ENCODE measurements at places on chromosomes 1 and 21.

- DNase-seq = no peak
Measured at GRCh38 chr1:180233191-180234011, 3.3 kb downstream of the LHX4 start.

GRCh38 chr1:168236836-168237611 lies 11.2 kb downstream of the SFT2D2 start:
- DNase-seq = no peak

- DNase-seq = no peak
Measured at GRCh38 chr1:84253891-84254290, 47.6 kb upstream of the SAMD13 start.

DNA sequence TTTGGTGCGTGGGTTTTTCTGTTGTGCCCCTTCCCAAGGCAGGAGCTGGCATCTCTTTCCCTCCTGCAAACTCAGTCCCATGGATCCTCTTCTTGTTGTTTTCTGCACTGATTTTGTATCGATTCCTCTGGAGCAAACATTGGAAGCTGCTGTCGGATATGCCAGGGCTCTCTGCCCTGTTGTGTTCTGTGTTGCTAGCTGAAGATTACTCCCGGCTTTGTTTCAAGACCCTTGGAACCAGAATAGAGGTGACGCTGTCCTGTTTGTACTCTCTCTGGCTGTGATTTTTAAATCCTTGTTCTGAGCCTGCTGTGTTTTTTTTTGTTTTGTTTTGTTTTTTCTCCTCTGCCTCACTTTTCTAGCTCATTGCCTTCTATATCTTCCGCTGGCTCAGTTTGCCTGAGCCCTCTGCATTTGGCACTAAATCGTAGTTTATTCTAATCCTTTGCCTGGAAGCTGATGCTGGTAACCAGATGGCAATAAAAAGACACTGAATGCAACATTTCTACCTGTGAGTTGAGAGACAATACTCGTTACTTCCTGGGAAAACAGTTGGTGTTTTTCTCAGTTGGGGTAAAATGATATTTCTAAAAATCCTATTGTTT lies 67.0 kb downstream of the BACH1 start:
- no peak for DNase-seq

DNA sequence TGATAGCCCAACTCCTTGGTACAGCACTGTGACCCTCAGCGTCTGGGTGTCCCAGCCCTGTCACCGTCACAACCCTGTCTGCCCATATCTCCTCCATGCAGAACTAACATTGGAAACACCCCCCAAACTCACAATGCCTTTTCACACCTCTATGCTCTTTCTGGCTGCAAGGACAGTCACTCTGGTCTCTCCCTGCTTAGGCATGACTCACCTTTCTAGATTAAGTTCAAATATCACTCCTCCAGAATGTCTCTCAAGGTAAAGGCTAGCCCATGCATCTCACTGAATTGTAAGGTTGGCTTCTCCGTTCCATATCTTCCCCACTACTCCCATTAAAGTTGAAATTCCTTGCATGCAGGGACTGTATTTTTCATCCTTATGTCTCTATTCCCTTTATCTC lies 17.0 kb upstream of the CAPN8 start:
- DNase-seq = no peak

DNA sequence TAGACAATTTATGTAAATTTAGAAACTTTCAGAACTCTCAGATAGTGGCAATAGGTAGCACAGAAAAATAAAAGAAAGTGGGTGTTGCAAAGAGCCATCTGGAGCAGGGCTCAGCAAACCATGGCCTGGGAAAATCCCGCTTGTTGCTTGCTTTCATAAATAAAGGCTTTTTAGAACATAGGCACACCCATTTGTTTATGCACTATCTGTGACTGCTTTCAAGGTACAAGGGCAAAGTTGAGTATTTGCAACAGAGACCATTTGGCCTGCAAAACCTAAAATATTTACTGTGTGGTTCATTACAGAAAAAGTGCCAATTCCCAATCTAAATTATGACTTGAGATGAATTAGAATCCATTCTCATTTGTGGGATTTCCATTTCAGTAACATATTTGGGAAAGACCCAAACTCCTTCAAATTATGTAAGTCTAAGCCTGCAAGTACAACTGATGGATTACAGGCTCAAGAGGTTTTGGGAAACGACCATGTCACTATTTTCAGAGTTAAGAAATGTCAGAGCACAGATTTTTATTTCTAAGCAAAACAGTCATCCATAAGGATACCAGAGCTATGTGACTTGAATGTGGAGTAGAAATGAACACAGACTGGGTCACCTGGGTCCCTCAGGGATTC lies 43.5 kb upstream of the DPT start:
- no peak for DNase-seq

DNA sequence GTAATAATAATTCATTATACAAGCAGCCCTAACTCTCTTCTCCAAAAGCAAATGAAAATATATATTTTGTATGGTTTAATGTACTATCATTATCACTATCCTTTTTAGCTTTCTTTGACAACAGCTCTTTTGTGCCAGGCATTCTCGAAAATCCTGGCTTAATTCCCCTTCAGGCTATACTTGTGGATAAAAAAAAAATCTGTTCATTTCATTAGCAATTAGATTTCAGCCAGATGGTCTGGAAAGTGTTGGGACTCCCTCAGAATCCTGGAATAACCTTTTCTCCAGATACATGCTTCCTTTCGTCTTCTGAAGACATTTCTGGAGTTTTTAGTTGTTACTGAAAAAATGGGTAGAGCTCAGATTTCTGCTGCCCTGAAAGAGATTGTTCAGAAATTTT lies 83.4 kb upstream of the PLPPR4 start:
- no peak for DNase-seq

Data from activated naive CD4-positive, alpha-beta T cell treated with anti-CD3 and anti-CD28 coated beads, Interleukin-2, amount 50 U/mL, for 16 hours (primary cell).